Skeletal muscle tissue (tissue), 5 donors: ENCODE measurements at places on chromosomes 7 and 10. TPM values are rescaled to one million over a fixed set of nuclear protein-coding genes. Genes with fewer than 3 reads are reported as not detected.

AOC1 gene
- total RNA-seq, result under 0.01 TPM

PRLHR gene
- not detected for total RNA-seq

TMEM229A gene
- not detected for total RNA-seq

GPC2 gene
- total RNA-seq, result 5.2 TPM

HYAL4 gene
- under 0.01 TPM for total RNA-seq

SPAM1 gene
- total RNA-seq, result not detected

CPXM2 gene
- total RNA-seq, result 0.52 TPM

LRRC18 gene
- total RNA-seq, result under 0.01 TPM

TIAL1 gene
- total RNA-seq, result 39.1 TPM

OR2A2 gene
- not detected for total RNA-seq

C7orf57 gene
- total RNA-seq, result not detected

FAM25A gene
- not detected for total RNA-seq

ENTPD7 gene
- 4.7 TPM for total RNA-seq

MYL10 gene
- 8.4 TPM for total RNA-seq

SLC25A13 gene
- 21.9 TPM for total RNA-seq

LARP4B gene
- total RNA-seq, result 30.8 TPM

ICA1 gene
- 8.9 TPM for total RNA-seq

ABCB1 gene
- under 0.01 TPM for total RNA-seq

PLXNA4 gene
- 2.1 TPM for total RNA-seq

MAGI2 gene
- 4.2 TPM for total RNA-seq

WDR86 gene
- 4.7 TPM for total RNA-seq

ATOH7 gene
- total RNA-seq, result not detected

GOLGA7B gene
- not detected for total RNA-seq

STK32C gene
- 8.4 TPM for total RNA-seq

FIGNL1 gene
- 14.6 TPM for total RNA-seq

OIT3 gene
- 10.4 TPM for total RNA-seq

CRYGN gene
- not detected for total RNA-seq

HHEX gene
- total RNA-seq, result 3.1 TPM

GSTO2 gene
- not detected for total RNA-seq

RSPH10B2 gene
- 1.0 TPM for total RNA-seq

ZC3HAV1L gene
- 16.7 TPM for total RNA-seq

TLX1 gene
- total RNA-seq, result not detected

SDK1 gene
- 3.7 TPM for total RNA-seq

WEE2 gene
- not detected for total RNA-seq

SEMA3C gene
- 266 TPM for total RNA-seq

ERVW-1 gene
- not detected for total RNA-seq

SSC4D gene
- total RNA-seq, result 1.0 TPM

MRC1 gene
- 27.1 TPM for total RNA-seq

AKR1D1 gene
- not detected for total RNA-seq

VSTM2A gene
- not detected for total RNA-seq

AP4M1 gene
- total RNA-seq, result 20.9 TPM

CLDN12 gene
- 15.7 TPM for total RNA-seq
